NCI-H1105 (cell line): ENCODE measurements at places on chromosomes 3 and 15.

DNA sequence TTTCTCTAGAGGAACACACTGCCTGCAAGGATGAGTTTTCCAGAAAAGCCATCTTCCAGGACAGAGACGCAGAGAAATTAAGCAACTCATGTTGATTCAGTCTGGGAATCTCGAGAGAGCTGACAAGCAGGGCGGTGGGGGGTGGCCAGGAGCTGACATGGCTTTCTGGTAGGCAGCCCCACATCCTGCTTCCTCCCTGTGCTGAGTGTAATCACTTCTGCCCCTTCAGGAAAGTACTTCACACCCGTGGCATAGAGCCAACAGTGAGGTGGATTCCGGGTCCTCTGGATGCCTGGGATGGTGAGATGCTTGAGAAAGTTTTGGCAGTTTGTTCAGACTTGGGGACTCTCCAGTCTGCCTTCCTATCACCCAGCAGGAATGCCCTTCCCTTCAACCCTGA lies 221.1 kb downstream of the SLCO3A1 start:
- no peak for DNase-seq

- DNase-seq: no peak
Observed at GRCh38 chr15:58999694-59000093, 12.2 kb downstream of the RNF111 start.

GRCh38 chr3:47412842-47413520 lies 32.2 kb downstream of the PTPN23 start:
- DNase-seq: no peak

DNA sequence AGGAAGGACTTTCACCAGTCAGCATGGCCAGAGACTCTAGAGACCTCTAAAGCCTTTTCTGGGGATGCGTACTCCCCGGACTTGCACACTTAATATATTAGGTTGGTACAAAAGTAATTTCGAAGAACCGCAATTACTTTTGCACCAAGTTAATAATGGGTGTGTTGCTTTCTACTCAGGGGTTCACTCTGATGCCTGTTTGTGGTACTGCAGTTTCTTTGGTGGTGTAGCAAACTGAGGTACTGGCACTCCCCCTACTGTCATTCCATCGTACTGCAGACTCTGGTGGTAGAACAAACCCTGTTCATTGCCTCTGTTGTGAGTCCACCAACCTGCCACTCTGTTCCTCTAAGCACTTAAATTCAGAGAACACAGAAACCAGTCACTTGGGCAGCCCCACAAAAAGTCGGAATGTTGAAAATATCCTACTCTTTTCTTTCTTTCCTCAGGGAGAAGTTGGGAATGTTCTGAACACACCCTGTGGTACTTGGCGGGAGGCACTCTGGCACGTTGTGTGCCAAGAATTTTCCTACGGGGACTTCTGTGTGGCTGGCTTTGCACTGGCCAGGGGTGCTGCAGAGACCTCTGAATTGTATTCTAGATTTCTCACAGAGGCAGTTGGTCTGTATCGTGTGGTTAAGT lies 46.3 kb downstream of the GABRG3 start:
- peak; percentile 20 for DNase-seq

GRCh38 chr3:98561727-98562521 lies 30.1 kb downstream of the GPR15 start:
- no peak for DNase-seq

GRCh38 chr3:186067360-186068242 lies 41.3 kb downstream of the ETV5 start:
- no peak for DNase-seq

- DNase-seq: no peak
Observed at GRCh38 chr15:74212494-74212893, 9.9 kb upstream of the STRA6 start.

- peak; percentile 53 for DNase-seq
Observed at GRCh38 chr3:73508330-73508954, 116.3 kb downstream of the PDZRN3 start.

DNA sequence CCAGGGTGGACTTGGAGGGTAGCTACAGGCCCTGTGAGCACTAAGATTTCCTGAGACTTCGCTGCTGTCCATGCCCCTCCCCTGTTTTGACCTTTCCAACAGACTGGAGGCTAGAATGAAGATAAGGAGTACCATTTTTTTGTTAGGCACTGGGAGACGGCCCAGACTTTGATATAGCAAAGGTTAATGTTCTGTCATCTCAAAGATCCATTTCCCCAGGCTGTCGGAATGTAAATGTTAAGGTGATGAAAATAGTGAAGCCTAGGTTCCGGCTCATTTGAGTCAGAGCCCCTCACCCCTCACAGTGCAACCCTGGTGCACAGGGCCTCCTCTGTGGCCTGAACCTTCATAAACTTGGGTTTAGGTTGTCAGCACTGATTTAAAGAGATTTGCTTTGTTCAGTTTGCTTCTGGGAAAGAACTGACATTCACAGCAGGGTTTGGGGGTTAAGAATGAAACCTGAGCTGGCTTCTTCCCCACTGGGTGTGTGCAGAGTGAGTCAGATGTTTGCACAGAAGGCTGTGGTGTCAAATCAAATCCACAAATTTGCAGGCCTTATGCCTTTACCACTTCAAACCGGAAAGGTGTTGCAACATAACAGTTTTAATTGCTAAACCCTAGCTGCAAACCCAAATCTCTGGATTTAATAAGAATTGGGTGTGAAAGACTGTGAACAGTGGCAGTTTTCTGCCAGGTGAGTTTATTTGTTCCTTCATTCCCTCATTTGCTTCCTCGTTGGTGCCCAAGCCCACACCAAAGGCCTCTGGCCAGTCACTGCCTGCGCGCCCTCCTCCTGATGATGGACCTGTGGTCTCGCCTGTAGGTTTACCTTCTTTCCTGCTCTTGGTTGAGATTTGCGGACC lies 20.6 kb upstream of the KCTD6 start:
- DNase-seq: peak; percentile 1

- no peak for DNase-seq
Observed at GRCh38 chr15:70327856-70328678, 230.3 kb upstream of the TLE3 start.

DNA sequence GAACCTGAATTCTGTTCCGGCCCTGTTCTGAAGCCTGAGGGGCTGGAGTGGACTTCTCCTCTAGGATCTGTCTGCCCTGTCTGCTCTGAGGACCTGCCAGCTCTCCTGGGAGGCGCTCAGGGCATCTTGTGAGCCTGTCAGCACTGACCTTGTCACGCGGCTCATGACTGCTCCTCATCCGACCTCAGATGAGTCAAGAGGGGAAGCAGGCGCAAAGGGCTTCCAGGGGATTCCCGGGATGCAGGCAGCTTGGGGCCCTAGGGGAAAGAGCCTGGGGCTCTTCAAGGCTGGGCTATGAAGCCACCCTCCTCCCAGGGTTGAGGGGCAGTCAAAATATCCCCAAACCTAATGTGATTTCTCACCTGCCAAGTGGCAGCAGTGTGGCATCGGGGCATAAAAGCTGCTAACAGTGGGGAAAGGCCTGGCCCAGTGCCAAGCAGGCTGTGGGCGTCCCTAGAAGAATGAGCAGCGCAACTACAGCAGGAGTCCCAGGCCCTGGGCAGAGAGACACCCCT lies 27.6 kb upstream of the ANKDD1A start:
- DNase-seq: peak; percentile 53

DNA sequence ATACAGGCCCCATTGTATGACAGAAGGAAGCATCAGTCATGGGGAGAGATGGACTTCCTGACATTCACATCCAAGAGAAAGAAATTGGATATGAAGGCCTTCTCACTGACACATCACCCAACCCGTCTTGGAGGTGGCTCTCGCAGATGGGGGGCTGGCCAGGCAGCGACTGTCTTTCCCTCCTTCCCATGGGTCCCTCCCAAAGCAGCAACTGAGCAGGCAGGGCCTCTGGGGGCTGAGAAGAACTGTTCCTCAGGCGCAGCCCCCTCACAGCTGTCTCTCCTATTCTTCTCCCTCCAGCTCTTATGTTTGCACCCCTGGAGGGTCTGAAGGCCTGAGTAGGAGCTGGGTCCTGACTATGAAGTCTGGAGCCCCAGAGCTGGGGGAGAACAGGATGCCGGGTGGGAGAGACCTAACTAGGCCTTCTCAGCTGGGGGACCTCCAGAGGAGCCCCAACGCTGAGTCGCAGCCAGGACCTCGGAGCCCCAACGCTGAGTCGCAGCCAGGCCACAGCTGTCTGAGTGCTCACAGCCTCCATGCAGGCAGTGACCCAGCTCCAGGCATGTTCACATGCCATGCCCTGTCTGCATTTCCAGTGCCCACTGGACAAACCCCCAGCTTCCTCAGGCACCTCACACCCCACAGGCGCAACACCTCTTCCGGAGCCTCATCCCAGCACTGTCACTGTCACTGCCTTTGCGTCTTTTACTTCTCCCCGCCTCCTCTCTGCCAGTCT lies 29.6 kb downstream of the UMPS start:
- DNase-seq: no peak

GRCh38 chr3:150729682-150730360 lies 26.1 kb upstream of the ERICH6 start:
- DNase-seq: no peak

DNA sequence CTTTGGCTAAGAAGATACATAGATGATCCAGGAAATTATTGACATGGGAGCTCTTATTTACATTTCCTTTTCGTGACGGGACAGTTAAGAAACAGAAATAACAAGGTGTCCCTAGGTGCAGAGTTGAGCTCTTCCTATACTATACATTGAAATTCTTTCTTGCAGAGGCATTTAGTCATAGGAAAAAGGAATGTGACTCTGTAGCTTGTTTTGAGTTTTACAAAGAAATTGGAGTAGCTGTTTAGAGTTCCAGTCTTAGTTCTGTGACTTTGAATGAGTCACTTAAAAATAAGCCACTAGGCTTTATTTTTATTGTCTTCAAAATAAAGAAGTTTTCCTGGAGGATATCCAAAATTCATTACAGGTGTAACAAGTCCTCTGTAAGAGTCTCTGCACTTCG lies 723.5 kb upstream of the SGO1 start:
- no peak for DNase-seq

GRCh38 chr15:55402707-55403106 lies 5.5 kb downstream of the CCPG1 start:
- no peak for DNase-seq

DNA sequence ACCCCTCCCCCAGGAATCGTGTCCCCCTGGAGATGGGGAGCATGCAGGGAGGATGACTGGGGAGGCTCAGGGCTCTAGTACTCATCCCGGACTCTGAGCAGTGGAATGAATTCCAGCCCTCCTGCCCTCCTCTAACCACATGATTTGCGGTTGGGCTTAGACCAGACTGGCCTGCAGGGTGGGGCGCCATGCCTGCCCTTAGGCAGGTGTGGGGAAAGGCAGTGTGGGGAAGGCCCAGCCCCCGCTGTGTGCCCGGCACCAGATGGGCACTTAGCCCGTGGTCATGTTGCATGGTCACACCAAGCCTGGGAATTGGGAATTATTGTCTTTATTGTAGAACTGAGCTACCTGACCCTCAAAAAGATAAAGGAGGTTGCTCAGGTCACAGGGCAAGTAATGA lies 283.8 kb downstream of the TLE3 start:
- no peak for DNase-seq

GRCh38 chr3:116815321-116815720 lies 105.7 kb downstream of the TUSC7 start:
- no peak for DNase-seq

- no peak for DNase-seq
Observed at GRCh38 chr15:73233623-73234022, 135.1 kb downstream of the HCN4 start.

GRCh38 chr15:57216288-57216687 lies 160.0 kb upstream of the CGNL1 start:
- DNase-seq: no peak
